ENCODE measurements at places on chromosomes 1 and 21.

DNA sequence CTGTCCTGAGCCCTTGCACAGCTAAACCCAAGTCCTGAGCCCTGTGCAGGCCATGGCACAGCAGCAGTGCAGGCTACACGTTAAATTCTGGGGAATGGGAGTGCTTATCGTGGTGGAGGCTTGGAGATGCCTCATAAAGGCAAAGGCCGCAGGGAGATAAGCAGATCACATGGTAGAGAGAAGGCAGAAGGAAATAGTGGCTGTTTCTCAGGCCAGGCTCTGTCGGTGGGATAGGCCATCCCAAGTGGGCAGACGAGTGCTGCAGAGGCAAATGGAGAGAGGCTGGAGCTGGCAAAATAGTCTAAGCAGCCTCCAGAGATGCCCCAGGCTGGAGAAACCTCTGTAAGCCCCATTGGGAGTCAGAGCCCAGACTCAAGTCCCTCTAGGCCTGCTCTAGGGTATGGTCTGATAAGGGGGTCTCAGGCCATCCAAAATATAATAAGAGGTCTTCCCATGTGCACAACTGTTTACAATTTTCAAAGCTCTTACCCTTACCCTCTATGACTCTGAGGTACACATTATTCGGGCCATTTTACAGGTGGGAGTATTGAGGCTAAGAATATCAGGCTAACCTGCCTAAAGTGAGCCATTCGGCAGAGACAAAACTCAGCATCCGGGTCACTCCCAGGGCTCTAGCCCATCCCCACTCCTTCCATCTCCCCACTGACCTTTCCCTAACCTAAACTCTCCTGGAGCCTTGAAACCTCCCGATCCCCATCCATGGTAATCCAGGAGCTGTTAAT lies 79.6 kb downstream of the NKAIN1 start:
- DNase-seq, result no peak

DNA sequence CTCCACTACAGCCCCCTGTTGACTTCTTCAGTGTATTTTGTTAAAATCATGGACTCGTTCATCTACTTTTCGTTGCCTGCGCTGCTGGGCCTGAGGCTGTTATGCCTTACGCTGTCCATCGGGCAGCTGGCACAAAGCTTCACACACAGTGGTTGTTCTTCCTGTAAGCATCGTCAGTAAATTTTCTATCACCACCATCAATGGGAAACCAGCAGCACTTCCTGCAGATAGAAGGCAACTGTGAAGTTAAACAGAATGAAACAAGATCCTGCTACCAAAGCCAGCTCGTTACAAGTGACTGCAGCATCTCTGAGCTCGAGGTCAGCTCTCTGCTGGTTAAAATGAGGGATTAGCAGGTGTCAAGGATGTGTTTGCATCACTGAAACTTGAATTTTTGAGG lies 21.9 kb upstream of the PADI6 start:
- no peak for DNase-seq

- DNase-seq, result no peak
Observed at GRCh38 chr1:89757532-89757931, 63.3 kb upstream of the LRRC8D start.

DNA sequence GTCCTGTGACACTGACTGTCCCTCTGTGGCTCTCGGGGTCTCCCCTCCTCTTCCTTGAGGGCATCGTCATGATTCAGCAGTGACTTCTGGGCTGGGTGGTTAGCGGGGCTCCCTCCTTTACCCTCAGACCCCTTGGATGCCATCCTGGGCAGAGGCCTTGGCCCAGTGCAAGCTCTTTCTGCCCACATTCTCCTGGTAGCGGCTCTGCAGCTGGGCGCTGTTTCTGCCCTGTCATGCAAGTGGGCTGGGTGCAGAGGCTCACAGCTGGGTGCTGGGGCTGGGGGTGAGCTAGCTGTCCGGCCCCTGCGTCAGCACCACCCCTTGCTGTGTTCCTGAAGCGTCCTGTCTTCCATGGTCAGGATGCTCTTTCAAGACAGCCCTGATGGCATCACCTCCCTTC lies 158.5 kb downstream of the PCBP3 start:
- no peak for DNase-seq

GRCh38 chr1:212488436-212489283 lies 55.9 kb downstream of the NENF start:
- no peak for DNase-seq

DNA sequence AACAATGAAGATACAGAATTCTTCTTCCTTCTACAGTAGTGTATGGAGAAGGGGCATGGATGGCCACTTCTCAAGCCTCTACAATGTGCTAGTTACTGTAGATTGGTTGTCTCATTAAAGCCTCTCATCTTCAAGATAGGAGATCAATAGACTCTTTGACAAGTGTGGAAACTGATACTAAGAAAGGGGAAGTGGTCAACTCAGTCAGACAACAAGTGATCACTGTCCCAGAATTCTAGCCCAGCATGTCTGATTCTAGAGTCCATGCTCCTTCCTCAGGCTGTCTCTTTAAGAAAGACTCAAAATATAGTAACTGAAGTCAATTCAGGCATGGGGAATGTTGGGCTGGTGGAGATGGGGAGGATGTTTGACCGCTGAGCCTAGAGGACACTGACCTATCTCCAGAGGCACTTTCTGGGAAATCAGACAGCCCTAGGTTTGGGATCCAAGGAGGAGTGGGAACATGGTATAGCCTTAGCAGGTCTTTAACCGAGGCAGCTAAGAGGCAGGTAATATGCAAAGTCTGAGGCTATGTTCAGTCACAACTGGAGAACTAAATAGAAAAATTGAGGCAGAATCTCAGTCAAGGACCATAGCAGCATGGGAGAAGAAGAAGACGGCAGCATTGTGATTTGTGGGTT lies 39.3 kb upstream of the EYA3 start:
- DNase-seq, result no peak

DNA sequence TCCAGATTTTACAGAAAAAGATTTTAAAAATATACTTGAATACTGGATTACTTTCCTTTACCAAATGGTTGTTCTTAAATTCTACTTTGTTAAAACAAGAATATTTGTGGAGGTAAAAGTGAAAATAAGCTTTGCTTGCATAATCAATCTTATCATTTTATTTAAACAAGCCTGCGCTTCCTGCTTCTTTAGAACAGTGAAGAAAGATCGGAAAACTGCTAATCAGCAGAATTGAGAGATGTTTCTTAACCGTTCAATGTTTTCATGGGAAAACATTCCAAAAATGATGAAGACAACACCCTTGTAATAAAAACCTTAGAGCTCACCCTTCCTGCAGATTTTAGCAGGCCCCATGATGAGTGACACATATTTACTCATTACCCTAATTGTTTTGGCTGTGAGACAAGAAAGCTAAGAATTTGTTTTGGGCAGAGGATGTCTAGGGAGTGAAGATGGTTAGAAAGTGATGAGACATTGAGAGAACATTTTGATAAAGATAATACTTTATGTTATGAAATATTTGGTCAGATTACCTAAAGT lies 72.6 kb downstream of the TPR start:
- no peak for DNase-seq

DNA sequence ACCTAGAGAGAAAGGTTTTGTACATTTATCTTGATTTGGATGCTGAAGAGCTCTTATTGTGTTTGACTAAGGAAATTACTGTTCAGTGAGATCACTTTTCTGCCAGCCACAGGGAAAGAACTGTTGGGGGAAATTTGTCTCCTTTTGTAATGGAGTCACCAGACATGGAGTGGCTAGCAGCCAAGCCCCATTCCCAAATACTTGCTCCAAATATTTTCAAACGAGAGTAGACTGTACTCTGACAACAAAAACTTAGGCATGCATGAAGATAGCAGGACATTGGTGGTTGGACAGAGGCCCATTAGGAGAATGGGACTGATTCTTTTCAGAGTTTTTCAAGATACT lies 21.1 kb downstream of the IPO9 start:
- no peak for DNase-seq

- no peak for DNase-seq
Observed at GRCh38 chr1:6048179-6048867, 2.6 kb downstream of the KCNAB2 start.

- DNase-seq, result no peak
Observed at GRCh38 chr1:18183533-18183932, 75.9 kb downstream of the IGSF21 start.

DNA sequence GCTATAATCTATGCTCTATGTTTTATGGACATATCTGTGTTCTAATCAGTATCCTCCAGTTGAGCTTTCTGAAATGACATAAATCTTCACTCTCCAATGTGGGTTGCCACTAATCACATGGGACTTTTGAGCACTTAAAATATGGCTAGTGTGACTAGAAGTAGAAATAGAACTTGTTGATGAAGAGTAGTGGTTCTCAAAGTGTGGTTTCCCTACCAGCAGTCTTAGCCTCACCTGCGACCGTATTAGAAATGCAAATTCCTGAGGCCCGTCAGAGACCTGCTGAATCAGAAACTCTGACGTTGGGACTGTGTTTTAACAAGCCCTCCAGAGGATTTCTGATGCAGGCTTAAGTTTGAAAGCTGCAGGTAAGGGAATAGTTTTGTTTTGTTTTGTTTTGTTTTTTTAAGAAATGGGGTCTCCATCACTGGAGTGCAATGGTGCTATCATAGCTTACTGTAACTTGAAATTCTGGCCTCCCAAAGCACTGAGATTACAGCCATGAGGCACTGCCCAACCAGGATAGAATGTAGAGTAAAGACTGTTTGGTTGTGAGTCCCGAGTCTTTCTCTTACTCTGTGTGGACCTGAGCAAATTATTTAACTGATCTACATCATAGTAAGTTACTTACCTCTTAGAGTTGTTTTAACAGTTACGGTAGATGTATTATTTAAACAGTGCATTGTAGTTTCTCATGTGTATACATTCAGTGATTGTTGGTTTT lies 21.7 kb downstream of the GLRX2 start:
- no peak for DNase-seq

GRCh38 chr21:37868446-37869295 lies 47.6 kb downstream of the KCNJ6 start:
- DNase-seq, result no peak

GRCh38 chr21:39799178-39799577 lies 54.2 kb downstream of the IGSF5 start:
- DNase-seq, result no peak

DNA sequence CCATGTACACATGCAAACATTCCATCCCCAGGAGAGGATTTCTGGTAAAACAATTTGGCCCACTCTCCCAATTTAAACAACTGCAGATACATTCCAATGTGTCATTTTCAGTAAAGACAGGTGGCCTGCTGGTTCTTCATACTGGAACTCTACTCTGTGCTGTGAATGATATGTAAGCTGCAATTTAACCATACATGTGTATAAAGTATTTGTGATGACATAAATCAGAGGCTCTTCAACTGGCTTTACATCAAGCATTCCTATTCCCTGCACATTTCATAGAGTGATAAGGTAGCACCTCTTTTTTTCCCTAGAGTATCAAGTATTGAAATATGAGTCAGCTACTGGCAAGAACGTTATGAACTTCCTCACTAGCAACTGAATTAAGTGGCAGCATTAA lies 649.5 kb upstream of the ADGRL2 start:
- DNase-seq, result no peak

- no peak for DNase-seq
Observed at GRCh38 chr21:21156957-21157356, 158.7 kb downstream of the NCAM2 start.

Measured in right renal pelvis (tissue), 4 donors.